ENCODE measurements at places on chromosomes 16 and 17. TPM values are rescaled to one million over a fixed set of nuclear protein-coding genes. Genes with fewer than 3 reads are reported as not detected.

Gene NUFIP2
- 35.2 TPM for total RNA-seq

Gene LPCAT2
- 12.7 TPM for total RNA-seq

Gene CCL14
- total RNA-seq: not detected

Gene KRT20
- not detected for total RNA-seq

Gene MSI2
- 17.7 TPM for total RNA-seq

Gene CHST4
- not detected for total RNA-seq

Gene CD300LB
- not detected for total RNA-seq

Gene TOP3A
- total RNA-seq: 10.4 TPM

Gene CES3
- 0.14 TPM for total RNA-seq

Gene DUS2
- total RNA-seq: 10.8 TPM

Gene SLC13A2
- total RNA-seq: not detected
